Neural crest cell (in vitro differentiated cells): ENCODE measurements at places on chromosomes 11 and 22. TPM values are rescaled to one million over a fixed set of nuclear protein-coding genes. Genes with fewer than 3 reads are reported as not detected.

DNA sequence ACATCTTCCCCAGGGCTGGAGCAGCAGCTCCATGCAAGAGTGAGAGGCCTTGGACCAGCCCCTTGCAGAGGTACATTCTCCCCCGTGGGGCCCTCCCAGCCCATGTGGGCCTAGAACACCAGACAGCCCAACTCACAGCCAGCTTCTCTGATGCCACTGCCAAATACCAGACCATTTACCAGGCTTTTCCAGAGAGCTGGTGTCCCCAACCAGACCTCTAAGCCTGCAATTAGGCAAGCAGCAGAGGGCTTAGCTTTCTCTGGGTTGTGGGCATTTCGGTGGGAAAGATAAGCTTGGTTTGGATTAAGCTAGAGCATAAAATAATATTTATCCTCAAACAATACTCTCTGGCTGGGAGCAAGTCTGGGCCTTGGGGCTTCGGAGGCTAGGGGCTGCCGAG, 75.6 kb downstream of the TP53I11 start:
- DNase-seq = no peak

The CDC42BPG gene
- 3.0 and 3.5 TPM in 2 replicates for total RNA-seq

DNA sequence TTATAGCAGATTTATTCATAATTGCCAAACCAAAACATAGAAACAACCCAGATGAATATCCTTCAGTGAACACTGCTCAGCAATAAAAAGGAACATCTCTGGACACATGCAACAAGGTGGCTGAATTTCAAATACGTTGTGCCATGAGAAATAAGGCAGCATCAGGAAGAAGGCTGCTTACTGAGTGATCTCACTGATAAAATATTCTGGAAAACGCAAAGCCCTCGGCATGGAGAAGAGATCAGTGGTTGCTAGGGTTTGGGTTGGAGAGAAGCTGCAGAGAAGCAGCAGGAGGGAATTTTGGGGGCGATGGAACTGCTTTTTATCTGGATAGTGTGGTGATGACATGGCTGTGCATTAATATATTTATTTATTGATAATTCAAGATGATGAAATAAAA, 11.0 kb upstream of the SHANK2 start:
- no peak for DNase-seq

- no peak for DNase-seq
Observed at GRCh38 chr11:104688731-104689130, 209.5 kb downstream of the CASP12 start.

- DNase-seq = no peak
Observed at GRCh38 chr11:14288189-14288935, 70.6 kb downstream of the RRAS2 start.
